ENCODE measurements at places on chromosomes 3 and 15.

DNA sequence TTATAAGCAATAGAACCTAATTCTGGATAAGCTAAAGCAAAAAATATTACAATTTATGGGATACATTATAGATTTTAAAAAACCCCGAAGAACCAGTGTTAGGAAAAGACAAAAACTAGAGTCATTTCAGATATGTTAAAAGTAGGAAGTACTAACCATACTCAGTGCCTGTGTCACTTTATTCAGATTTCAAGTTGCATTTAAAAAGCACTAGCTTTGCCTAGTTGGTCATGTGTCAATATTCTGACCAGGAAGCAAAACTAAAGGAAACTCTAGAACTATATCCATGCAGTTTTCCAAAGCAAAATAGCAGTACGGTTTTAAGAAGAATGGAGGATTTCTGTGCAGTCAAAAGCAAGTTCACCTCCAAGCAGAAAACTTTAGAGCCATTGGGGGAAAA, 88.4 kb downstream of the RAP2B start:
- DNase-seq: no peak

DNA sequence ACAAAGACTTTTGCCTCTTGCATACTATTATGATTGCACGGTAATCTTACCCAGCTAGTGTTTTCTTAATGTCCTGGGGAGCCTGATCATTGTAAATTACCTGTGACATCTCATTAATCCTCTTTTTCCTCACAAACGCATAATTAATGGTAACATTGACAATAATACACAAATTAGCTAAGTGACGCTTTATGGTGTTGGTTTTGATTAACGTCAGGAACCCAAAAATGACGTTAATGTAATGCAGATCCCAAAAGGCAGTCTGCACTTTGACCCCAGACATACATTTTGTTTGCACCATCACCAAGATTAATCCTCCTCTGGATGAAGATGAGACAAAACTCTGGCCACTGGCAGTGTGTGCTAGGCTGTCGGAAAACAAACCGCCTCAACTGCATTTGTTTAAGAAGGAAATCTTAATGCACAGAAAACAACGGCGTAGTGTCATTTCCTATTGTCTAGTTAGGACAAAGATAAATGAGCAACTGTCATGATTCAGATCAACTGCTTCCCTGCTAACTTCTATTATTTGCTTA, 83.9 kb upstream of the CDIN1 start:
- DNase-seq: no peak

DNA sequence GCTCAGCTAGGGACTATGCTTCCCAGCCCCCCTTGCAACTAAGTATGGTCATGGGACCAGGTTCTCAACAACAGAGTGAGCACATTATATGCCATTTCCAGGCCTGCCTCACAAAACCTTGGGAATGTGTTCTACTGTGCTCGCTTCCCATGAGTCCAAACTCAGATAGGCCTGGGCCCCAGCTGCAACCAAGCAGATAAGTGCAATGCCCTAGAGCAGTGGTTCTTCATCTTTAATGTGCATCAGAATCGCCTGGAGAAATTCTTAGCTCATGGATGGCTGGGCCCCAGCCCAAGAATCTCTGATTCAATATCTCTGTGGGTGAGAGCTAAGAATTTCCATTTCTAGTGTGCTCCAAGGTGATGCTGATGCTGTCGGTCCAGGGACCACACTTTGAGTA, 27.5 kb upstream of the TBC1D21 start:
- DNase-seq: no peak

DNA sequence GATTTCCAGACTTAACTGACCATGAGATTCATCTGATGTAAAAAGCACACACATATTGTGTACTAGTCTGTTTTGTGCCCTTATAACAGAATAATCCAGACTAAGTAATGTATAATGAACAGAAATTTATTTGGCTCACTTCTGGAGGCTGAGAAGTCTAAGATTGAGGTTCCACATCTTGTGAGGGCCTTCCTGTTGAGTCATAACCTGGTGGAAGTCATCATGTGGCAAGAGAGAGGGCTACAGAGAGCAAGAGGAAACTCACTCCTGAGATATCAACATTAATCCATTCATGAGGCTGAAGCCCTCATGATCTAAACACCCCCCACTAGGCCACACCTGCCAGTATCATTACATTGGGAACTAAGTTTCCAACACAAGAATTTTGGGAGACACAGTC, 977.6 kb downstream of the MCTP2 start:
- DNase-seq: no peak

- no peak for DNase-seq
Observed at GRCh38 chr3:142888481-142889211, at the start of gene PCOLCE2. TSS of gene PCOLCE2 (minus strand) at chr3:142889083. CDS start at chr3:142888896, 187 bp downstream.

DNA sequence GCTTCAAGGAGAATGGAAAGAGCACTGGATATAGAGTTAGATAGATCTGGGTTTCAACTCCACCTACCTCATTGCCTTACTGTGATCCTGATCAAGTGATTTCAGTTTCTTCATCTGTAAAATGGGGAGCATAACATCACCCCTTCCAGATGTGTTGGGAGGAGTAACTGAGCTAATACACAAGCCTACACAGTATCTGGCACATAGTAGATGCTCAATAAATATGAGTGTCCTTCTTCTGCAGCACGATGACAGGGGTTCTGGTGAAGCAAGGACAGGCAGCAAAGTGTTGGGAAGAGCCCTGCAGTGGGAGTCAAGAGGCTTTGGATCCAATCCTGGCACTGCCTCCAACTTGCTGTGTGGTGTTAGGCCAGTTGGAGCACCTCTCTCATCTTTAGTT, 270.0 kb downstream of the UACA start:
- DNase-seq: no peak

GRCh38 chr3:155736381-155736780, 8.5 kb downstream of the PLCH1 start:
- DNase-seq: no peak

DNA sequence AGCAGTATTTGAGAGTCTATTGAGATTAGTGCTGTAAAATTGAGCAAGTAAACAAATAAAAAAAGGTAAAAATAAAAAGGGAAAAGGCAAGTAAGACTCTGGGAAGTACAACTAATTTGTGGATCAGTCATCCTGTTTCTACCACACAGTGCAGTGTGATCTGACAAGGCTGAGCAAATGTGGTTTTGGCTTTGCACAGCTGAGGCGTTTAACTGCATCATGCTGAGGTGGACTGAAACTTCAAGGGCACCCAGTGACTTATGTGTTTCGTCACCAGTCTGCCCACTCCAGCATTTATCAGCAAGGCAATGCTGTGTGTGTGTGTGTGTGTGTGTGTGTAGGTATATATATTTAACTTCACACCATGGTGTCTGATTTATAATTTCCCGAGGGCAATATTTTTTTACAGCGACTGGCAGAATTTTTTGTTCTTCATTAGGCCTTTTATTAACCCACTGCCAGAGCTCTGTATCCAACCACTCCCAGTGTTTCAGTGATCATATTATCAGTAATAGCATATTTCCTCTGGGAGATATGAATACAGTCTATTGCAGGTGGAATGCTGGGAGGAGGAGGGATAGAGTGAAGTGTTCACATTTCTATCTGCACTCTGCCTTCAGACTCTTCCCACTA, 131.5 kb upstream of the SATB1 start:
- peak; percentile 14 for DNase-seq

GRCh38 chr15:83193721-83194120, 13.9 kb downstream of the HDGFL3 start:
- no peak for DNase-seq

DNA sequence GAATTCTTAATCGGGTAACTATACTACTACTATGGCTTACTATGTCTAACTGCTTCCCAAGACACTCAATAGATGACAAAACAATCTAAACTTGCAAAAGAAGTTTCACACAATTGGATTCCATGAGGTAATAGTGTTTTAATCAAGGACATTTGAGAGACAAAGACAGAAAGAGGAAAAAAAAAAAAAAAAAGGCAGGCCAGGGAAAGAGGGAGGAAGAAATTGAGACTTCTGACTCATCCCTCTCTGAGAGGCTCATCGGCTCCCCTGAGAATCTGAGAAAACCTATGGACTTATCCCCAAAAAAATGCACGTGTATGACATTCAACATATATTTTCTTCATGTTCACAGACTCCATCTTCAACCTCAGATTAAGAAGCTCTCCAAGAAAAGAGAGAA, 61.0 kb downstream of the SCAPER start:
- DNase-seq: no peak

DNA sequence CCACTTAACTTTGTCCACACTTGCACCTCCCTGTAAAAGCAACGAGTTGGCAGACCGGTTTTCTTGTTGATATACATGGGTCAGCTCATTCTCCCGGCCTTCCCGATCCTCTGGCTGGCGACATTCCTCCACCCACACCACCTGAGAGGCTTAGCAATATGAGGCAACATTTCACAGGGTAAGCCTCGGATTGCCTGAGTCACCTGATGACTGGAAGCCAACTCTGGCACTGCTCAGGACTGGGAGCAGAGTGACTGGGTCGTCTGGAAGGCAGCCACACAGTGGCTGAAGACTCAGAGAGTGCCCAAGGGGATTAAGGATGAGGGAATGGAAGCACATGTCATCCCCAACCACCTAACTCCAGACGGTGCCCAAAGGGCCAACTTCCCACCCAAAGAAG, 9.8 kb downstream of the HOMER2 start:
- no peak for DNase-seq

GRCh38 chr3:137110392-137110996, 152.7 kb downstream of the IL20RB start:
- DNase-seq: no peak

DNA sequence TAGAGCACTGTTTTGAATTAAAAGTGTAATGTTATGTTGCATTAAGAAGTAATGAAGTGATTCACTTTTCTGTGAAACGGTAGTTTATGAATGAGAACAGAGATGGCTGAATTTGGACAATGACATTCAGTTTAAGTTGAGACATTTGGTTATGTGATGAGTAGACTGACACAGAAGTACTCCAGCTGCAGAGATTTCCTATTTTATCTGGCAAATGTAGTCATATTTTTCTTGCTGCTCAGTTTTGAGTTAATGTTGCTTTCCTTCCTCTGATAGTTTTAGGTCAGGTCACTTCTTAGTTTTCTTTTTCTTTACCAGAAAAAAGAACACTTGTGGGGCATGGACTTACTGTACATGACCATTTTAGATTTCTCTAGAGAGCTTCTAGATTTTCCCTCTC, 51.2 kb downstream of the ASB7 start:
- DNase-seq: no peak

GRCh38 chr3:57043518-57043917, 16.9 kb upstream of the SPATA12 start:
- DNase-seq: no peak

- no peak for DNase-seq
Observed at GRCh38 chr3:102574355-102574754, 139.5 kb downstream of the ZPLD1 start.

- DNase-seq: no peak
Observed at GRCh38 chr3:74000725-74001124, 376.0 kb upstream of the PDZRN3 start.

DNA sequence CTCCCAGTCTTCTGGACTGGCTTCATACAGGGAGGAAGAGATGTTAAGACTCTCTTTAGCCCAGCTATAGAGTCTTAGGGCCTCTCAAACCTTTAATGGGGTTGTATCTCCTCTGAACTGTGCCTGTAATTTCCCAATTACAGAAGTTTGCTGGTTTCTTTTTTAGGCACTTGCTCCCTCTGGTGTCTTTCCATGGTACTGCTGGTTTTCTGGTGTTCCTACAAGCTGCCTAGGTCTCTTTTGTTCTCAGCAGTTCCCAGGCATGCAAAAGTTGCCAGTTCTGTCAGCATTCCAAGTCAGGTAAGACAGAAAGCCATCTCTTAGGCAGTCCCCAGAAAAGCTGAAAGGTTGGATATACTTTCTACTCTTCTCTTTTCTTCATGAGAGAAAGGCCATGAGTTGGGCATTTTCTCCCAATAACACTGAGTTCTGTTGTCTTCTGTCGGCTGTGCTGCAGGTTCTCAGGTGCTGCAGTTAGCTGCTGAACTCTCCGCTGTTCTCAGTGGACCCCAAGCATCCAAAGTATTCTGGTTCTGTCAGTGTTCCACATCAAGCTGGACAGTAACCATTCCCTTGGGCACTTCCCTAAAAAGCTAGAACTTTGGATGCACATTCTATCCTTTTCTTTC, 54.4 kb upstream of the EHHADH start:
- DNase-seq: no peak

GRCh38 chr3:46321461-46322104, 32.3 kb upstream of the CCR2 start:
- DNase-seq: no peak

DNA sequence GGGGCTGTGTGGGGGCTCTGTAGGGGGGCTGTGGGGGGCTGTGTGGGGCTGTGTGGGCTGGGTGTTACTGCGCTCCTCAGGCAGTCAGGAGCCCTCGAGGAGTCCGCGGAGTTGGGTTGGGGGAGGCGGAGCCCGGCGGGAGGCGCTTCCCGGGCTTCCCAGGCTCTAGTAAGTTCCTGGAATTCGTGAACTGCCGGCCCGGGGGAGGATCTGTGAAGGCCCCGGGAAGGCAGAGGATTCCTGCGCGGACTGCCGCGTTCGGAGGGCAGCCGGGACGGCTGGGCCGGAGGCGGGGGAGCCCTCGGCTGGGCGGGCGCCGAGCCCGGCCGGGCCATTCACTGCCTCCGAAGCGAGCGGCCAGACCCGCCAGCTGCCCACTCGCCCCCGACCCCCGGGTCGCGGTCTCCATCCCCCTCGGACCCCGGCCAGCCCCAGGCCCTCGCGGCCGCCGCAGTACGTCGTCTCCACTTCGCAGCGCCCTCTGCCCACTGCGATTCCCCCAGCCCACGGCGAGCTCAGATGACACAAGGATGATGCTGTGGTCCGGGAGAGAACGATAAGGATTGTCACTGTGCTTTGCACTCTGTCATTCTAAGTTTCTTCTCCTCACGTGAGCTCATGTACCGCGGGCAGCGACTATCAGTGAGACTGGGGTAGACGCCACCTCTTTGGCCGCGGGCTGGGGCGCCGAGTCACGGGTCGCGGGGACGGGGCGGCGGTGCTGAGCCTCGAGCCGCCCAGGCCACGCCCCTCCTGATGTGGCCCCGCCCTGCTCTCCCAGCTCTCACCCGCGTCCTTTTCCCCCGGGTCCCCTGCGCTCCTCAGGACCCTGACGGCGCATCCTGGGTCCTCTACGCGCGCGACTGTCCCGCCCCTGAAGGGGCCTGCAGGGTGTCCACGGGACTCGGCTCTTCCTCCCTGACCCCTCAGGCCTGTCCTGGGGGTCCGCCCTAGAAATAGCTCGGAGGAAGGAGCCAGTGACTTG, 65.3 kb downstream of the KLF13 start:
- peak; percentile 67 for DNase-seq

DNA sequence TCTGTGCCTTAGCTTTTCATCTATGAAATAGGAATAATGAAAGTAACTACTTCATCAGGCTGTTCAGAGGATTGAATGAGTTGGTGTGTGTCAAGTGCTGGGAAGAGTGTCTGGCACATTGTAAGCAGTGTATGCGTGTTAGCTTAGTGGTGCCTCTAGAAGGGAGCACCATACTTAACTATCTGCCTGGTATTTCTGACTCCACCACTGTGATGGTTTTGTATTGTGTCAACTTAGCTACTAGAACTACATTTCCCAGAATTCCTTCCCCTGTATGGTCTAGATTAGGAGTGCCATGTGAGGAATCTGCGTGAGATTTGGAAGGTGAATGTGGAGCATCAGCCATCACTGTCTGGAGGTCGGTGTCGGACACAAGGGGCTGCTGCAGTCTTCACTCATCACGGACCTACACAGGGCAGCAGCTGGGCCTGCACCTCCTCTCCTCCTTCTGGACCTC, 115.4 kb upstream of the GALNT15 start:
- no peak for DNase-seq

GRCh38 chr15:85137489-85138168, 156.0 kb downstream of the PDE8A start:
- DNase-seq: no peak
